Activated T-cell treated with anti-CD3 and anti-CD28 coated beads, Interleukin-2, amount 50 U/mL, for 4 hours (primary cell): ENCODE measurements at places on chromosomes 5 and 9. TPM values are rescaled to one million over a fixed set of nuclear protein-coding genes. Genes with fewer than 3 reads are reported as not detected.

DNA sequence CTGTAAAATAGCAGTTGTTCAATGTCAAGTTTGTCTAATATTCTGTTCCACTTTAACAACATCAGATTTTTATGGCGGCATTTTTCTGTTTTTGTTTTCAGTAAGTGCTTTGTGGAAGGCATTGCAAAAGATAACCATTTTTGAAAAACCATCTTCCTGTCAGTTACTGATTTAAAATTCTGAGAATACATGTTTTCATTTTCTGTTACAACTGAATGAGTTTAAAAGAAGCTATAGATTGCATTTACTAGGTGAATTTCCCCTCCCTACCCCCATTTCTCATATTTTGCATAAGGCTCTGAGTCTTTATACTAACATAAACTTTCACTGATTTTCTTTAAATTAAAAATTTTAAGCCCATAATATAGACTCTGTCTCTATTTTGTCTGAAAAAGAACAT lies 4.6 kb upstream of the ERAP2 start:
- DNase-seq, result no peak

GRCh38 chr5:125450771-125451170 lies 704.3 kb upstream of the ZNF608 start:
- DNase-seq, result no peak

- no peak for DNase-seq
Observed at GRCh38 chr5:87027570-87027969, 240.1 kb upstream of the RASA1 start.

DNA sequence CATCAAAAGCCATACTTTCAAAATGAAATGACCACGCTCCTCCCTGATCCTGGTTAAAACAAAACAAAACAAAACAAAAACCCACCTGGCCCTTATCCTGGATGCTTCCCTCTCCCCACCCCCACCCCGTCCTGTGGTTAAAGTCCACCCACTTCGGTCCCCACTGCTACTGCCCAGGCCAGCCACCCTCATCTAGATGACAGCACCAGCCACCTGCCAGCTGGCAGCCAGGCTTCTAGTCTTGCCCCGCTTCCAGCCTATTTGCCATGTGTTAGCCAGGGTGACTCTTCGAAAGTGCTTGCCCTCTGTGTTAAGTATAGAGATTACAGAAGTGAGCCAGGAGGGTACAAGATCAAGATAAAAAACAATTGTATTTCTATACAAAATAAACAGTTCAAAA lies 27.5 kb upstream of the NCS1 start:
- no peak for DNase-seq

Gene IL6ST
- total RNA-seq, result 74.9 TPM
